CD4-positive, CD25-positive, alpha-beta regulatory T cell (primary cell): ENCODE measurements at places on chromosomes 13 and 19. TPM values are rescaled to one million over a fixed set of nuclear protein-coding genes. Genes with fewer than 3 reads are reported as not detected.

Gene CBY2
- 0.96 TPM for total RNA-seq

DNA sequence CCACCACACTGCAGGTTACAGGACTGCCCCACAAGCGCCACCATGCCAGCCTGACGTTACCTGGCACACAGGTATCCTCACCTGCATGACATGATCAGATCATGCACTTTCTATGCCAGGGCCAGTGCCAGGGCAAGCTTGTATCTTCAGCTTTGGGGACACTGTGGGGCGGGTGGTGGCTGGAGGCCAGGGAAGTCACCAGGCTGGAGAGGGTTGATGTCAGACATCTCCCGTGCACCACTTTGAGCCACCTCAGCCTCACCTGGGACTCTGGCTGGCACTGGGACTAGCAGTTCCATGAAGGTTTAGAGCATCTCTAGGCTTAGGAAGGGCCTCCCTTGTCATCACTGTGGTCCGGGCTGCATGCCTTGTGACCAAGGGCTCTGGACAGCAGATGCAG is 97.2 kb downstream of the WTIP start:
- DNase-seq, result no peak

DNA sequence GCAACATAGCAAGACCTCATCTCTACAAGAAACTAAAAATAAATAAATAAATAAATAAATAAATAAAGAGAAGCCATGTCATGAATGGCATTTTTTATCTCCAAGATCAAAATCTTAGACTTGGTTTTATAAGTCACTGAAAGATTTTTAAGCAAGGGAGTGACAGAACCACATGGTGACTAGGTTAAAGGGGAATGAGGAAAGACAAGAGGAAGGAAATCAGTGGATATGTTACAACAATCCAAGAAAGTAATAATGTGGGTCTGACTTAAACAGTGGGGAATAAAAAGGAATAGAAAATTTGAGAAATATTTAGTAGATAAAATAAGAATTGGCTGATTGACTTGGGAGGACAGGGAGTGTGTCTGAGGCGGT is 18.8 kb upstream of the MED4 start:
- DNase-seq, result no peak

- peak; percentile 57 for DNase-seq
Measured at GRCh38 chr19:3146677-3147100, 10.9 kb downstream of the GNA15 start.
